ENCODE measurements at places on chromosomes 2 and 18. TPM values are rescaled to one million over a fixed set of nuclear protein-coding genes. Genes with fewer than 3 reads are reported as not detected.

DNA sequence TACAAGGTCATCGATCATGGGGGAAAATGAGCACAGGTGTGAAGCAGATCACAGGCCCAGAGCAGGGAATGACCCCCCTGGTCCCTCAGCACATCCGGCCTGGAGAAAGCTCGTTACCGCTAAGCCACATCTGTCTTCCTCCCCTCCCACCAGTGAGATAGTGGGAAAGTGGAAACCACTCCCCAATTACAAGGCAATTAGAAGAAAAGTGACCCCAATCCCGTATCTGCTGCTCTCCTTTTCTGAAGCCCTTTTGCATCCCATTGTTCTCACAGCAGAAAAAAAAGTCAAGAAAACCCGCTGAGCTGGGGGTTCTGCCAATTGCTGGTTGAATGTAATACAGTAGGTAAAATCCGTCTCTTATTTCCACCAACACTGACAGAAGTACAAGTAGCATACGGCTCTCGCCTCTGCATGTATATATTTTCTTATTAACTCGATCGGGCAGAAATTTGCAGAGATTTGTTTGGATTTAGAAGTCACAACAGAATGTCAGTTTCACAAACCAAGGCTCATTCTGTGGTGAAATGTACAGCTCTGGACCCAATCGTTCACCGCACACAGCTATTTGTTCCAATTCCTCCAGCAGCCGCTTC lies 287.0 kb downstream of the TCF4 start:
- DNase-seq, result no peak

DNA sequence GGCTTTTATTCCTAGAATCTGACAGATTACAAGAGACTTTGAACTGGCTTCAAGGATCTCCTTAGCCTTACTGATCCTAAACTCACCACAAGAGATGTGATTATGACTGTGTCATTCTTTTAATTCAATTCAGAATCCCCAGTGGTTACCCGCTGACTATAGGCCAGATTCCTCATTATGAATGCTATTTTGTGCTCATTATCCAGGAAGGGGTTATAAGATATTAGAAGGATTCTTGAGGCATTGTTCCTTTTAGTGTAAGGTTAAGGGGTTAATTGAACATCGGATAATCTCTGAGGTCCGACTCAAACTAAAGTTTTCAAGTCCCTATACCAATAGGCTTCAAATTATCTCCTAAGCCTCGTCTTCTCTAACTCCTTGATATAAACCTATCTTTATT lies 39.4 kb upstream of the TDRD15 start:
- no peak for DNase-seq

GRCh38 chr18:58512648-58513588 lies 116.0 kb downstream of the ALPK2 start:
- DNase-seq, result no peak

GRCh38 chr2:7992612-7993602 lies 688.9 kb upstream of the ID2 start:
- DNase-seq, result no peak

DNA sequence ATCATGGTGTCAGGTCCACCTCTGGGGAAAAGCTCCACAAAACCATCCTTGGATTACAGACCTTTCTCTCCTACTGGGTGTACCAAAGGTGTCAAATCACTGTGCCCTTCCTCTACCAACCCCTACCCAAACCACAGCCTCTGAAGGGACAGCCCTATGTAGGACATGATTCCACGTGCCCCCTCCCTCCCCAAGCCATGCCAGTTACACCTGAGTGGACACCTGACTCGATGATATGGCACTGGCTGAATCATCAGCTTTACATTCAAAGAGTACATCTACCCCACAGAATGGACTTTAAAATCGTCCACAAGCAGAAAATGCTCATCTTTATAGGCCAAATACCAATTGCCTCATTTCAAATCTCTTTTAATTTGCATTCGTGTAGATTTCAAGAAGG lies 26.0 kb downstream of the TRABD2A start:
- DNase-seq, result no peak

DNA sequence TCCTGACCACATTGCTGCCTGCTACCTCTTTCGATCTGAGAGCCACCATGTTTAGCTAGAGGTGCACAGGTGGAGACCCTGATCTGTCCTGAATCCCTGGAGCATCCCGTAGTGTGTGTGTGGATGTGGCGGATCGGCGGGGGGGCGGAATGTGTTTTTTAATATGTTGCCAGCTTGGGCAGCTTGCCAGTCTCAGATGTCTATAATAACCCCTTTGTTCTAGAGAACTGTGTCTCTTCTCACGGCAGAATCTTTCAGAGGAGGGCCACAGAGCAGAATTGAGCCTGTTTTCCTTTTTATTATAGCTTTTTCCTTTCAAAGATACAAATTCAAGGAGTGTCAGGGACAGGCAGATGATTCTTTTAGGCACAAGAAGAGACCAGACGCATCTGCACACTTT lies 934.1 kb upstream of the KLHL29 start:
- DNase-seq, result no peak

The IL1R1 gene
- 16.5 TPM for total RNA-seq

The BOK gene
- total RNA-seq, result not detected

Data from T-helper 17 cell (primary cell).